T-cell (primary cell): ENCODE measurements at places on chromosomes 6 and 20. TPM values are rescaled to one million over a fixed set of nuclear protein-coding genes. Genes with fewer than 3 reads are reported as not detected.

DNA sequence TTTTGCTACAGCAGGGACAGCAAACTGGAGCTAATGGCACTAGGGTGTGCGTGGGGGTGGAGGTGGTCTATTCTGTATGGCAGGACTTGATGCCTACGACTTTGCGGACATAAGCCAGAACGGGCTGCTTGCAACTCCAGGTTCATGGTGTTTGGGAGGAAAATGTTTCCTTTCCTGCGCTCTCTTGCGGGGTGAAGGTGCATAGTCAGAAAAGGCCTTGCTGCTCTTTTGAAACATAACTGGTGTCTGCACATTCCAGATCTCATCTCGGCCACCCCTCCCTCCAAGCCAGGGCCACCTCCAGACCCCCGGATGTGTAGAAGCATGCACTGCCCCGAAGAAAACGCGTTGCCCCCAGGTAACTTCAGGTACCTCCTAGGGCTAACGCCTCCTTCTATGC, 8.1 kb downstream of the FOXA2 start:
- DNase-seq, result no peak

DNA sequence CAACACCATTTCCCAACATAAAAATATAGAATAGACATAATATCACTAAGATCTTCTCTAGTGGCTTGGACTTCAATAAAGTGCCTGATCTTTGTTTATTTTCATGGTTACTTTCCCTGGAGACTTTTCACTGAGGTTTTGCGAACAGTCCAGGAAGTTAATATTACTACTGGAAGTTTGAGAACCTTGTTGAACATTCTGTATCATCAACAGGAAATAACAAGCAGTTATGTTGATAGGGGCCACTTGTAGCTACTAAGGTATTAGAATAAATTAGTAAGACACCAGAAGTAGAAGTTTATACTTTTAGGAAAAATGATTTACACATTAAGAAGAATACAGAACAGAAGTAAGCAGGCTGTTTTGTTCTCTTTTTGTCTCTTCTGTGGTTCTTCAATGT, 180.2 kb downstream of the TFAP2B start:
- DNase-seq, result no peak

DNA sequence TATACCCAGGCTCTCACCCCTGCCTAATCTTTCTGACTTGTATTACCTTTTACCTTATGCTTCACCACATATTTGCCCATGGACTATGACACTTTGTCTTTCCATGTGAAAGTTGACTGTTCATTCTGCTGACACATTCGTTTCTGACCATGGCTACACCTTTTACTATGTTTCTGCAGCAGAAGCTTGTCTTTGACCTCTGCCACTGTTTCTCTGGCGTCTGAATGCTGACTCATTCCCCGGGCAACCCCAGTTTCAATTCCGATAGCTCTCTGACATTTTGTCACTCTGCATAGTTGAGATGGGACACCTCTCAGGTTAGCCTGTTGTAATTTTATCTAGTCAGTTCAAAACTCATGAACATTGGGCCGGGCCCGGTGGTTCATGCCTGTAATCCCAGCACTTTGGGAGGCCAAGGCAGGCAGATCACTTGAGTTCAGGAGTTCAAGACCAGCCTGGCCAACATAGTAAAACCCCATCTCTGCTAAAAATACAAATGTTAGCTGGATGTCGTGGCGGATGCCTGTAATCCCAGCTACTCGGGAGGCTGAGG, 50.7 kb downstream of the SLC26A8 start:
- DNase-seq, result no peak

DNA sequence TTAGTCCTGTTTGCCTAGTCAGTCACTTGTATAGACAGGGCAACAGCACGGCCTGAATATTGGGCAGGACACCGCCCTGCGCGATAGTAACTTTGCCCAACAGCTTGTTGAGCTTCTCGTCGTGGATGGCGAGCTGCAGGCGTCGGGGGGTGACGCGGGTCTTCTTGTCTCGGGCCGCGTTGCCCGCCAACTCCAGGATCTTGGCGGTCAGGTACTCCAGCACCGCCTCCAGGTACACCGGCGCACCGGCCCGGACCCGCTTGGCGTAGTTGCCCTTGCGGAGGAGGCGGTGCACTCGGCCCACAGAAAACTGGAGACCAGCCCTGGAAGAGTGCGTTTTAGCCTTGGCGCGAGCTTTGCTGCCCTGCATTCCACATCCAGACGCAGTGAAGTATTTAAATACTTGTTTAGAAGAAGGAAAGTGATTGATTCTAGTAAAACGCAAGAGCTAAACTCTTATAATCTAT, 92.8 kb upstream of the BTN3A2 start:
- peak; percentile 21 for DNase-seq

DNA sequence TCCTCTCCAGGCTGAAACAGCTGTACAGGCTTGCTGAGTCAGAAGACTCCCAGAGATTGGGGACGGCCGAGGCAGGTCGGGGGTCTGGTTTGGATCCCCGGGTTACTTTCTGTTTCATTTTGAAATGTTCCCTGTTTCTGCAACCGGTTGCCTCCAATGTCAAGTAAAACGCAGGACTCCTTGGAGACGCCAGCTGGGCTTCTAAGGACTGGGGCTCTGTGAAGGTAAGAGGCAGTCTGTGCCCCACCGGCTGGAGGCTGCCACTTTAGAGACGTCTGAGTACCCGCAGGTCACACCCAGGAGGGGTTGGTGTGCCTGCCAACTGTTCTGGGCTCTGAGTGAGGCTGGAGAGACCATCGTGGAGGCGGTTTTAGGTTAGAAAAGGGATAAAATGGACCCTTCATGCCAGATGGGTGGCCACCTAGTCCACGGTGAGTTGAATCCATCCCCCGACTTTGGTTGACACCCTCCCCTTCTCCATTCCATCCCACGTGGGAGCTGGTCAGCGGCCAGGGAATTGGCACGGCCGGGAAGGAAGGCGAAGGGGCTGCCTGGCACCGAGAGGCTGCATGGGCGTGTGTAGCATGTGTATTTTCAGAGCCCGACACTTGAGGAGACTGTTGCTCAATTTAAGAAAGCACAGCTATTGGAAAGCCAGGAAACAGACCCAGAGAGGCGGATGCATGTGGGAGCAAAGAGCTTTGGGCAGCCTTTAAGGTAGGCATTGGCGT, 240.9 kb downstream of the PHACTR1 start:
- DNase-seq, result peak; percentile 6

DNA sequence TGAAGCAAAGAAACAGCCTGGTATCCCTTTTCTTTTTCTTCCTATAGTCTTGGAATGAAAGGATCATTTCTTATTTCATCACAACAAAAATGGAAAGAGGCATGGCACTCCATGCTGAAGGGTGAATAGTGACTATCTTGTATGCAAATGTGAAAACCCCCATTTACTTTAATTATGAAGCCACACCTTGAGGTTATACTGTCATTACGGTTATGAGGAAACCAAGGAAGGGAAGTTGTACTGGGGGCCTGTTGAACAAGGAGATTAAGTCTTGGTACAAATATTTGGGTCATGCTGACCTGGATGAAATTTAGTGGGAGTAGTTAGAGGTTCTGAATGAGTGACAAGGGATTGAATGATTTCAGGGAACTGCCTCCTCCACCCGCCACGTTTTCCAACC, 8.7 kb upstream of the STXBP5 start:
- DNase-seq, result no peak

DNA sequence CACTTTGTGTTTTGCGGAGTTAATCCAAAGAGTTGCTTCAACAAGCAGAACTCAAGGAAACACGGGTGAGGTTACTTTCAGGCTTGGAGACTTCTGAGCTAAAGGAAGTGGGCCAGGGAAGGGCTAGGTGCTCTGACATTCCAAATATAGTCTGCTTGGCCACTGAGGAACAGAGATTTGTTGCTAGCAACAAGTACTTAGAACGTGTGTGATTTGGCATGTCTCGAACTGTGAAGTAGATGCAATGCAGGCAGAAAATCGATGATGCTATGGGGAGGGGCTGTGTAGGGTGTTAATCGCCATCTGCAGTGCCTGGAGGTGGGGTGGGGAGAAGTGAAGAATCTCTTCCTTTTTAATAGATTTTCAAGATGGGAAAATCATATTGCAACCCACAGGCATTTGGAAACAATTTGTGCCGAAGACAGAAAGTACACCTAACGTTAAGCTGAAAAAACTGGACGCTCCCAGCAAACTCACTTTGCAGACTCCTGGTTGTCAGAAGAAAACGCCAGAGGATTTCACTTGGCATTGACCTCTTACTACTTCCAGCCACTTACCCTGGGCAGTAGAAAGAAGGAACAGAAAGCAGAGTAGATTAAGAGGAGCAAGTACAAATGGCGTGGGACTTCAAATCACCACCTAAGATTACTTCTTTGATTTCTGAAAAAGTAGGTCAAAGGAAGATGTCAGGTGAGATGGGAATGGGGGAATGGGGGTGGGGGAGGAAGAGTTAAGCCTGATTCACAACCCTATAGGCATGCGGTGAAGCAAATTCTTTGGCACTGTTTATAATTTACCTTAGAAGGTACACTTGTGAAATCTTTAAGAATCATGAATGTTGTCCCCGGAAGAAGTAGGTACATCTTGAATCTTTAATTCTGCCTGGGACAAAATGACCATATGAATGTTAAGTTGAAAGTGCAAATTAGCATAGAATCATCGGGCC, 314.1 kb downstream of the CD83 start:
- no peak for DNase-seq

- no peak for DNase-seq
Measured at GRCh38 chr6:154602708-154603107, 92.2 kb upstream of the CNKSR3 start.

GRCh38 chr6:112343390-112343789, 3.7 kb upstream of the RFPL4B start:
- no peak for DNase-seq

- DNase-seq, result no peak
Measured at GRCh38 chr6:8476656-8477055, 41.3 kb upstream of the SLC35B3 start.

DNA sequence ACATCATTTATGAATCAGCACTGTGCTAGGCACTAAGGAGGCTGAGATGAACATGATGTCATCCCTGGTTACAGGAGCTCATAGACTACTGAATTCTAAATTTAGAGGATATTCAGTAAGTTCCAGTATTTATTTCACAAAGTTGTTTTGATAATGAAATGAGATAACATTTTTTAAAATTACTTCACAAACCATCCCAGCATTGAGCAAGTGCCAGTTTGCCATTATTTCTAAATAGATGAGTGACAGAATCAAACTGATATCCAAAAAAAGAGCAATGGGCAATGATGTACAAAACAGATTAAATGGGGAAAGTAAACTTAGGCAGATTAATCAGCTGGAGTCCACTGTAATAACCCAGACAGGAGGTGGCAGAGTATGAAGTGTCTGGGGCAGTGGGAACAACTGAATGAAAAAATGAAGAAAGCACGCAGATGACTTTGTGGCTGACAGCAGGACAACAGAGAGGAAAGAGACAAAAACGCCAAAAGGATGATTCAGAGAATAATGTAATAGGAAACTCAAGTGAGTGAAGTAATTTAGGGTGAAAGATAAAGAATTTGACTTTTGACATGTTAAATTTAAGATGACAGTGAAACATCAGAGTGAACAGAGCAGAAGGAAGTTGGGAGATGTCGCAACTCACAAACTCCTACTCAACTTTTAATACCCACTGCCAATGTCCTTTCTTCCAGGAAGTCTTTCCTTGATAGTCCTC, 70.2 kb downstream of the RCAN2 start:
- DNase-seq, result no peak

- no peak for DNase-seq
Measured at GRCh38 chr6:36657942-36658544, 20.5 kb upstream of the CDKN1A start.

GRCh38 chr20:19368351-19368750, 155.9 kb downstream of the SLC24A3 start:
- no peak for DNase-seq

DNA sequence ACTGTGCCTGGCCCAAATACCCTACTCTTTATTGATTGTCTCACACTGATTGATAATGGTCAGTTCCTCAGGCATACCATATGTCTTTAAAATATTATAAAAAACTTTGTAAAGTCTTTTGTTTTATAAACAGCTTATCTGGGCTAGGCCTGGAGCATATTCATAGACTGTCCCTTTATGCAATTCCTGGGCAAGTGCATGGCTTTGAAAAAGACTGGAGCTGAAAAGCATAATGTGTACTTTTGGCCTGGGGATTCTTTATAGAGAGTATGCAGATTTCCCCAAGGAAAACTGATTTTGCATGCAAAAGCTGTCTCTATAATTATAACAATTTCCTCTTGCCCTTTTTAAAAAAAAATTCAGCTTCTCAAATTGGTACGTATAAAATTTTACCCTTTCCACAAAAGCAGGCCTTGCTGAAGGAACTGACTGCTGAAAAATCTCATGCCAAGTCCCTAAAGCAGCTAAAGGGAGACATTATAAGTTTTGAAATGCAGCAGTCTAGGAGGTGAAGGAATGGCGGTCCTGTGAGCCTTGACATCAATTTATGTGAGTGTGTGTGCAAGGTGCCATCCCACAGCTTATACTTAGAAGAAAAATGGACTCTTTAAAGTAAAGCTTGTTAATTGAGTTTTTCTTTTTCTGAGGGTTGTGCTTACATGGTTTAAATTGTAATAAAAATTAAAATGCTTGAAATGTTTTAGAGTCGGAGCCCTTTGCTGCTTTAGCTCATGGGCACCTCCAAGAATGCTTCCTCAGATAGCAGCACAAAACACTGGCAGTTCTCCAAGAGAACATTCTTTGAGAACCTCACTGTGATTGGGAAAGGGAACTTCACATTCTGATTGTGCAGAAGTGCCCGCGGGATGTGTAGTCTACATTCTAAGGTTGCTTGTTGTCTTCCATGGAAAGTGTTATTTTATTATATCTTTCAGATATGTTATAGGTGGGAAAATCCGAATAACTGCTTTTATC, 43.9 kb downstream of the PLCB4 start:
- DNase-seq, result no peak

The AHI1 gene
- 27.6 TPM for total RNA-seq

The RIMS1 gene
- not detected for total RNA-seq

The ZNF337 gene
- total RNA-seq, result 26.6 TPM

The CCN6 gene
- total RNA-seq, result not detected

The ZDHHC14 gene
- 3.6 TPM for total RNA-seq

The GABRR1 gene
- not detected for total RNA-seq

The CLVS2 gene
- not detected for total RNA-seq

The FKBP5 gene
- 65.1 TPM for total RNA-seq

The LKAAEAR1 gene
- 0.86 TPM for total RNA-seq

The ADGRB3 gene
- not detected for total RNA-seq
